Kasumi-1 (cell line): ENCODE measurements at places on chromosomes 6 and 20.
A peak's percentile ranks its signal among the peaks of the same experiment; 100 is the strongest.

GRCh38 chr20:38202153-38202981, 37.3 kb upstream of the TGM2 start:
- DNase-seq, result no peak

GRCh38 chr6:85421972-85422371, 27.9 kb upstream of the NT5E start:
- DNase-seq, result no peak

DNA sequence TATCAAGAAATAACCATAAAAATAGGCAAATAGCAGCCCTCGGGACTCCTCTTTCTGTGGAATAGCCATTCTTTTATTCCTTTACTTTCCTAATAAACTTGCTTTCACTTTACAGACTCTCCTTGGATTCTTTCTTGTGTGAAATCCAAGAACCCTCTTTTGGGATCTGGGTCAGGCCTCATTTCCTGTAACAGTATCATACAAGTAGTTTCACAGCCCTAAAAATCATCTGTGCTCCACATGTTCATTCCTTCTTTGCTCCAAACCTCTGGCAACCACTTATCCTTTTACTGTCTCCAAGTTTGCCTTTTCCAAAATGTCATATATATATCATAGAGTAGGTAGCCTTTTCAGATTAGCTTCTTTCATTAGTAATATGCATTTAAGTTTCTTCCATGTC, 13.5 kb upstream of the NT5E start:
- no peak for DNase-seq

- DNase-seq, result peak; percentile 93
Observed at GRCh38 chr6:146770965-146771735, 172.4 kb downstream of the ADGB start.

GRCh38 chr6:38078671-38079070, 259.1 kb downstream of the ZFAND3 start:
- DNase-seq, result no peak

- no peak for DNase-seq
Observed at GRCh38 chr6:108712946-108713345, 135.3 kb upstream of the ARMC2 start.

GRCh38 chr20:11432407-11432806, 485.3 kb upstream of the BTBD3 start:
- DNase-seq, result no peak

DNA sequence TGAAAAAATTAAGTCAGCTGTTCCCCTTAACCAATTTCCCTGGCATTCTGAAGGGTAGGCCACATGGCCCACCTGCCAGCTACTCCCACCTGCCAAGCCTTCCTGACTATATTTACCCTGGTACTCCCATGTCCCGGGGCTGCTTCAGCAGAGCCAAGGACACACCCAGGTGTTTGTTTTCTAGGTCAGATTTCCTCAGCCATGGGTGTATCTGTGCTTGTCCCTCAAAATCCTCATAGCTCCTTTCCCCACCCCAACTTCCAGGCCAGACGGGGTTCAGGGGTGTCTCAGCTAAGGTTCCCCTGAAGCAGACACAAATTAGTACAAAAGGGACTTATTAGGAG, 139.4 kb upstream of the CDYL start:
- DNase-seq, result no peak

DNA sequence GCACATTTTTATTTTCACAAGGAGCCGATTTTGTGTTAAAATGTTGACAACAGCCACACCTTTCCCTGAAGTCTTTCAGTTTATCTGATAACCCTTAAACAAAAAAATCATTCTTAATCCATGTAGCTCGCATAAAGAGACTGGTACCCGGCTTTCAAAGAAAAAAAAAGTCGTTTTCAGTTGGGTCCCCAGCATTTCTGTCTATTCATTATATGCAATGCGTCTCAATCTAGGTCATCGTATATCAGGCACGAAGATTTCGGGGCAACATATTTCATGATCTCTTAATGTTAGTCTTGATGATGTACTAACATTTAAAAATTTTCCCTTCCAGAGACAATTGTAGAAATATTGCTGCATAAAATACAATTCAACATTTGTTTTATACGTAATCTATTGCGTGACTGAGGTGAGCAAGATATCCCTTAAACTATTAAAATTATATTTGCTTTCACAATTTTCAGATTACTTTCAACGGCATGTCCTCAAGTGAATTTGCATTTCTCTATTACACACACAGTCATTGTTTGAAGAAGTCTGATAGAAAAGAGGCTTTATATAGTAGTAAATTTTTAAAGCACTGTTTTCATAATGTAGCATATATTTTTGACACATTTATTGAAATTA, 2.9 kb upstream of the TUBB2B start:
- no peak for DNase-seq

DNA sequence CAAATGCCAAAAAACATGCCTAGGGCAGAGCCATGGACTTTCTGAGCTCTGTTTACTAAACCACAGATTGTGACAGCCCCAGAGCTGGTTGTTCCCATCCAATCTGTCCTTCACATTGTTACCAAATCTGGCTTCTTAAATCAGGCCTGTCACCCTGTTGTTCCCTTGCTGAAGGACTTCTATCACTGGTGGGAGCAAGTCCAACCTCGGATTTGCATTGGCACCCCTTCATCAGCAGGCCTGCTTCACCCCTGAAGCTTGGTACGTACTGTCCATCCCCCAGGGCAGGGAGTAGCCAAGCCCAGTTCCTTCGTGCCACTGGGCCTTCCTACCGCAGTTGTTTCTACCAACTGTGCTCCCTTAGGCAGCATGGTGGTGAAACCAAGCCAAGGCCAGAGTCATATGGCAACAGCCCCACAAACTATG, 357.3 kb upstream of the JARID2 start:
- DNase-seq, result no peak

- DNase-seq, result peak; percentile 52
Observed at GRCh38 chr20:18578581-18578980, 9.3 kb upstream of the DTD1 start.

DNA sequence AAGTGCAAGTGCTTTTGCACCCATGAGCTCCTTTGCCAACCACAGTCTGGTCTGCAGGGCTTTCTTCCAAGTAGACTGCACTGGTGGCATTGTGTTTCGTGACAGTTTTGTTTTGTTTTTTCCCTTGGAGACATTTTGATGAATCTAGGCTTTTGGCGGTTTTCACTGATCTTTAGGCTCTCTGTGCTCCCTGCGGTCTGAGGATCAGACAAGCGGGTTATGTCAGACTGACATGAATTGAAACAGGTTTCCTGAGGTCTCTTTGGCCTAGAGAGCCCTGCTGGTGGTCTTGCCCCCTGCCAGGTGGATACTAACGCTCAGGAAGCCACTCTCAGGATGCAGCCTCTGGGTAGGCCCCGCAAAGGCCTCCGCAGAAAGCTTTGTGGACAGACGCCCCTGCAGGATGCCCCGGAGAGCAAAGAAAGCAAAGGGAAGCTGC, 555.4 kb upstream of the AGPAT4 start:
- no peak for DNase-seq

DNA sequence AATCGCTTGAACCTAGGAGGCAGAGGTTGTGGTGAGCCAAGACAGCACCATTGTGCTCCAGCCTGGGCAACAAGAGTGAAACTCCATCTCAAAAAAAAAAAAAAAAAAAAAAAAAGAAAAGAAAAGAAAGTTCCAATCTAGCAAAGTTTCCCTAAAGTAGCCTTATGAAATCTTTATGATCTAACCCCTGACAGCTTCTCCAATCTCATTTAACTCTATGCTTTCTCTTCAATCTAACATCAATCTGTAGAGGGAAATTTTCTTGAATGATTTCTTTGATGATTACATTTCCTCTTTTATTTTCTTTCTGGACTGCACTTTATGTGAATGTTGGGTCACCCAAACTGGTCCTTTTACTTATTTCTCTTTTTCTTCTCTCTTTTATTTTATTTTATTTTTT, 2.2 kb upstream of the SLC18B1 start:
- no peak for DNase-seq

DNA sequence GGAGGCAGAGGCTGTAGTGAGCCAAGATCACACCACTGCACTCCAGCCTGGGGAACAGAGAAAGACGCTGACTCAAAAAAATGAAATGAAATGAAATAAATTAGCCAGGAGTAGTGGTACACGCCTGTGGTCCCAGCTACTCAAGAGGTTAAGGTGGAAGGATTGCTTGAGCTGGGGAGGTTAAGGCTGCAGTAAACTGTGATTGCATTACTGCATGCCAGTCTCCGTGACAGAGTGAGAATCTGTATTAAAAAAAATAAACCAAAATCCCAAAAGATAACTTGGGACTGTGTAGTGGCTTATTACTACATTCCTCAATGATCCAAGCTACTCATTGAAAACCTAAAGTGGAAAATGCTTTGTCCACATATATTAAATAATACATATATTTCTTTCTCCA, 87.0 kb downstream of the SGK1 start:
- no peak for DNase-seq

DNA sequence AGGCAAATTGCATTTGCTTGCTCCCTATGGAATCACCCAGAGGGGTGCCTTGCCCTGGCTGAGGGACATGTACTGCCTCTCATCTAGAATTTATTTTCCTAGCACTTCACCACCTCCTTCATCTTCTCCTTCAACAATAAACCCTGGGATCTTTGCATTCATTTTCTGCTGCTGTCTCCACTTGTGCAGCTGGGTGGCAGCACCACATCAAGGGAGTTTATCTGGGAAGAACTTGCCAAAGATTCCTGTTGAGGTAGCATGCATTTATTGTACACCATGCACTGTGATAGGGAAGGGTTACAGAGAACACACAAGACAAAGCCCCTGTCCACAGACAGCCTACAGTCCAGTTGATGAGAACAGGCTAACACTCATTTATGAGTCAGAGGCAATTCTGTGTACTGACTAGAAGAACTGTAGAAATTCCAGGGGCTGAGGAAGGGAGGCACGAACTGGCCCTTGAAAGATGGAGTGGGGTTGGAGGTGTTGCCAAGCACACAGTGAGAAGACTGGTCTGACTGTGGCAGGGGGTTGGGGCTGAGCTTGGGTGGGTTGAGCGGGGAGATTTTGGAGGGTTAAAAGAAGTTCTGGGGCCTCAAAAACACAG, 17.5 kb downstream of the C20orf173 start:
- DNase-seq, result peak; percentile 49

DNA sequence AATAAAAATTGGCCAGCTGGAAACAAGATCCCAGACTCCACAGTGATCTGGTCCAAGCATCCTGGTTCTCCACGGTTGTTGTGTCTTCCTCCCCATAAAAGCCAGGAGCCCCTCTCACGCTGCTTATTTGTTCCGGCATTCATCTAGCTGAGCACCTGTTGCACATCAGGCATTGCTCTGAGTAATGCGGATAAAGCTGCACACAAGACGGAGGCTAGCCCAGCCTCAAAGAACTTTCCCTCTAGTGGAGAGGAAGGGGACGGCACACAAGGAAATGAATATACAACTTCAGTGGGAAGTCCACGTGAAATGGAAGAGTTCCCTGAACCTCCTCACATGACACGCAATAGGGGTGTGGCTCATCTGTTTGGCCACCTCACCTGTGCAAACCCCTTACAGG, 30.3 kb upstream of the NXT1 start:
- peak; percentile 25 for DNase-seq

DNA sequence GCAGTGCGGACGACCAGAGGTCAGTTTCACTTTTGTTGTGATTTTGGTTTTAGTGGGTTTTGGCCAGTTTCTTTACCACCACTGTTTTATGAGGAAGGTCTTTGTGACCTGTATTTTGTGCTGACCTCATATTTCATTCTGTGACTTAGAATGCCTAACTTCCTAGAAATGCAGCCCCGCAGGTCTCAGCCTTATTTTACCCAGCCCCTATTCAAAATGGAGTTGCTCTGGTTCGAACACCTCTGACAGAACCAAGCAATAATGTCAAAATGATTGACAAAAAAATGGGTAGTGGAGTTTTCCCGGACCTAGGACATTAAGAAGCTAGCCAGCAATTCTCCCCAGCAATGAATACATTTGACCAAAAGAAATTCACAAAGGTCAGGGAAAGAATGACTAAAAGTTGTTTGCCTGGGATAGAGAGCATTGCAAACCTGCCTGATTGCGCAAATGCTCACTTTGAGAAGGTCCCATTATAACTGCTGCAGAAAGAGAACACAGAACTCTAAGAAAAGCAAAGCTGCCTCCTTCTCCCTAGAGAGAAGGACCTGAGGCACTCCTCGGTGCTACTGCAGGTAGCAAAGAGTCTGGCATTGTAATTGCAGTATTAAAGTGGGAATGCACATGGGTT, 288.8 kb downstream of the ADGB start:
- no peak for DNase-seq

DNA sequence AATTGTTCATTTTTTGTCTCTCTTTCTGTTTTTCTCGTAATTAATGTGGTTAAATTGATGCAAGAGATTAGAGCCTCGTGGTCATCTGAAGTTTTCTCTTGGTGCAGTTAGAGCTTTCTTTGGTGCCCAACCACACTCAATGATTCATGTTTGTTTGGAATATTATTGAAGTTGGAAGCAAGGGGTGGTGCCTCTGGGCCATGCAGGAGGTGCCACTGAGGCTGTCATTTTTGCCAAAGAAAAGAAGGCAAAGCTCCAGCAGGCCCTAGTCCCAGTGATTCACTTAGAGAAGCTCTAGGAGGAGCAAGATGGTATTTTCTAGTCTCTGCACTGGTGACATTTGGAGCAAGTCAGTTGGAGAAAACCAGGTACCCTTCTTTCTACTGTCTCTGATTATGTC, 144.5 kb upstream of the RALGAPA2 start:
- DNase-seq, result no peak

DNA sequence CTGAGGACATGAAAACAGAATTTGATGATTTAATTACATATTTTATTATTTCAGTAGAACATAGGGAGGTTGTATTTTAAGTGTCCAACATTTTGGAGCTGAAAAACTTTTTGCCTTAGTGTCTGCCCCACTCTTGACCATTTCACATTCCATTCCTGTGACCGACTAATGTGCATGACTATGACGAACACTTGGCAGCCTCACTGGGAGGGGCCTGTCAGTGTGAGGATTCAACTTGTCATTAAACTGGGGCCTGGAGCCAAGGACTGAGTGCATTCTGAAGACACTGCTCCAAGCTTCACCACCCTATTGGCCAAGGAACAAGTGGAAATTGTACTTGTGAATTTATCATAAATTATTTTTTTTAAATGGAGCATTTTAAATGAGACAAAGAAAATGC, 661.3 kb downstream of the BCKDHB start:
- no peak for DNase-seq

GRCh38 chr6:107547451-107547840, 57.5 kb downstream of the SOBP start:
- DNase-seq, result no peak

DNA sequence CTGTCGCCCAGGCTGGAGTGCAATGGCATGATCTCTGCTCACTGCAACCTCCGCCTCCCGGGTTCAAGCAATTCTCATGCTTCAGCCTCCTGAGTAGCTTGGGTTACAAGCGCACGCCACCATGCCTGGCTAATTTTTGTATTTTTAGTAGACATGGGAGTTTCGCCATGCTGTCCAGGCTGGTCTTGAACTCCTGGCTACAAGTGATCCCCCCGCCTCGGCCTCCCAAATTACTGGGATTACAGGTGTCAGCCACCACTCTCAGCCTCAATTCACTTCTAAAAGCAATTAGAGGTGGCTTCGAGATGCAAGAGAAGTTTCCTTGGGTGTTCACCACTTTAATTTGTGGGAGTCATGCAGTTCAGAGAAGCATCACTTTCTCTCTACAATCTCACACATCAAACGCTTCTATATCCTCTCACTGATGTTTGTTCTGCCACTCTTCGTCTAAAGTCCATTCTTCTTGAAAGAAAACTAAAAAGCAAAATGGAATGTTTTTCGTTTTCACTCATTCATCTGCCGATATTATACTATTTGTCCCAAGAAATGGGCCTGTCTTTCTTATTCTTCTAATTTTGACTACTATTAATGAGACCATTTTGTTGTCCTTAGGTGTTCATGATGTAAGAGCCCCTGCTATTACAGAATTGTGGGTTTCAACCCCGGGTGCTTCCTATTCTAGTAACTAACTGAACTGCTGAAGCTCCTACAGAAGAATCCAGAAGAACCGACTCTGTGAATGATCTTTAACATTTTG, 38.3 kb upstream of the ENPP1 start:
- no peak for DNase-seq

GRCh38 chr6:107315114-107315513, 144.2 kb downstream of the PDSS2 start:
- no peak for DNase-seq
